ENCODE measurements at places on chromosomes 12 and 14.

DNA sequence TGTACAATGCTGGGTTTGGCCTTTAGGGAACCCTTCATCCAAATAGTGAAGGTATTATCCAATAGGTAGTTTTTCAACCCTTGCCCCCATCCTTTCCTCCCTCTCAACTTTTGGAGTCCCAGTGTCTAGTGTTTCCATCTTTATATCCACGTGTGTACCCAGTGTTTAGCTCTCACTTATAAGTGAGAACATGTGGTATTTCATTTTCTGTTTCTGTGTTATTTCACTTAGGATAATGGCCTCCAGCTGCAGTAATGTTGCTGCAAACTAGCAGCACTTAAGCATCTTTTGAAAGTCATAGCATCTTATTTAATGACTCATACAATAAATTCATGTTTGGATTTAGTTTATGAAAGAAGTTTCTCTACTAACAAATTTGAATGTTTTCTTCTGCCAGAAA is 442.5 kb downstream of the NELL2 start:
- no peak for DNase-seq

- DNase-seq, result no peak
These were observed 12.3 kb downstream of the EMP1 start for GRCh38 chr12:13208533-13209435.

DNA sequence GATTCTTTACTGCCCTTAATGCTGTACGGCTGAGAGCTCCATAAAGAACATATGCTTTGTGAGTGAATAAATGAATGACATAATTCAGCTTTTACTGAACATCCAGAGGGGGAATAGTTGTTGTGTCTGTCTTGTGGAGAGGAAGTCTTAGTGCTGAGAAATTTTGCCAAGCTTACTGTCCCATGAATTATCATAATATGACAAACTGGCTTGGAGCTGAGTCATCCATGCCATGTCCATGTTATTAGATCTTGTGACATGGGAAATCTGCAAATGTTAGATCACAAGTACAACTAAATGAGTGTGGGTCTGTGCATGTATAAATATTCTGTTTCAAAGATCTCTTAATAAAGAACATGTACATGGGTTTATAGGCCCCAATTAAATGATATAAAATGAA is 350.4 kb downstream of the BMP4 start:
- no peak for DNase-seq

DNA sequence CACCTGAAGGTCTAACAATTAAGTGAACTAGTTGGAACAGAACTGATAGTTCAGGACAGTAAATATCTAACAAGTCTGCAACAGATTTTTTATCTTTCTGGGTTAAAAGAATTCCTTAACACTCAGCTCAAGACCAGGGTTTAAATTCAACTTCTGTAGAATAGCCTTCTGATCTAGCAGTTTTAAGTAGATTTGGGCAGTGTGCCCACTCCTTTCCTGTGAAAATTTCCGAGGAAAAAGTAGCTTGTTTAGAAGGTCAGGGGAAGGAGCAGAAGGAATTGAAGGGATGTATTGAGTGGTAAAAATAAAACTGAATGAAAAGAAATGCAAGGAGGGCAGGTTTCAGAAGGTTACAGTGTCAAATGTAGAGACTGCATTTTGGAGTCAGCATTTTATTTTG is 45.8 kb downstream of the ATL1 start:
- DNase-seq, result no peak

- DNase-seq, result no peak
These were observed 24.4 kb downstream of the NKX2-1 start for GRCh38 chr14:36495666-36496065.

DNA sequence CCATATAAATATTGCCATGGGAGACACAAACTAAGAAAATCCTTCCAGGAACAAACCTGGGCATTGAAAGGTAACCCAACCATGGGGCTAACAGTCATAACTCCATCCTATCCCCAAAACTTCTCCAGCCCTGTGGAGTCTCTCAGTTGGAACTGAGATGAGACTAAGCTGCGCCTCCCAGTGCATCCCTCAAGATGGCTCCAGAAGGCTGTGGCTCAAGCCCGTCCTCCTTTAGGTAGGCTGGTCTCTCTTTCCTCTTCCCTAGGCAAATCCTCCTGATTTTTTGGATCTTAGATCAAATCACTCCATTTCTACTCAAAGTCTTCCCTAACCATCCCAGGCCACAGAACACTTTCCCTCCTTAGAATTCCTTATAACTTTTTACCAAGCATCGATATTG is 364.3 kb upstream of the CCDC196 start:
- no peak for DNase-seq

DNA sequence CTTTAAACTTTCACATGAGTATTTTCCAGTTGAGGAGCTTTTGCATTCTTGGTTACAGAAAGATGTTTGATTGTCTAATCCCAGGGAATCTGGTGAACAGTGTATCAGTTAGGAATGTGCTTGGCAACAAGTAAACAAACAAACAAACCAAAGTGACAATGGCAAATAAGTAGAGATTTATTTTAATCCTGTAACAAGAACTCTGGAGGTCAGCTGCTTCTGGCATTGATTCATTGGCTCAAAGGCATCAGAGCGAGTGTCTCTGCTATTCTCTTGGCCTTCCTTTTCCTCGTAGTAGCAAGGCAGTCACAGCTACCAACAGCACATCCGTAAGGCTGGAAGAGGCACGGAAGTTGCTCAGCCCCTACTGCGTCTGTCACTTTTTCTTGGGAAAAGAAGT is 37.2 kb downstream of the CRADD start:
- no peak for DNase-seq

DNA sequence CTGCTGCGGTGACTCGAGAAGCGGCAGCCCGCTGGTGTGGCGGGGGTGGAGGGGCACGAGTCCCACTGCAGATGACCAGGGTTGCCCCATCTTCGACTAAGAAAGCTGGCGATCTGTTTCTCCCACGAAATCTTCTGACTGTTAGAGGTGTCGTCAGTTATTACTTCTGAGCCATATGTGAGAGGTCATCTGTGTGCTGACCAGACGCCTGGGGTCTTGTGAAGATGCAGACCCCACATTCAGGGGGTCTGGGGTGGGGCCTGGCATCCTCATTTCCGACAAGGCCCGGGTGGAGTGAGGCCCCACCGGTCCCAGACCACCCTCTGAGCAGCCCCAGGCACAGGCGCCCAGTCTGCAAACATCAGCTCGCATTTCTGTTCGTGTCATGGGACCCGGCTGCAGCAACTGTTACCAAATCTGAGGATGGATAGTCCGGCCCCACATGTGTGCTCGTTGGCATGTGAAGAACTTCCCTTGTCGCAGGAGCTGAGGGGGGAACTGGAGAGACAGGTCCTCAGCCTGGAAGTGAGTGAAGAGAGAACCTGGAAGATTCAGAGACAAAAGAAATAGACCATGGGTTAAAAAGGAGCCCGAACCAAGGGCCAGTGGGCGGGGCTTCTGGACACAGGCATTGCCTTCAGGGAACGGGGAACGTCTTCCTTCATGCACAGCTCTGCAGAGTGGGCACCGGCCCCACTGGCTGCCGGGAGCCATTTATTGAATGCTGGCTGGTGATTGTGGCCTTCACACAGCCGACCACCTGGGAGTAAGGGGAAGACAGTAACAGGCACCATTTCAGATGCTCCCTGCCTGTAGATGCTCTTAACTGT is 135.2 kb downstream of the ADGRD1 start:
- peak; percentile 6 for DNase-seq

DNA sequence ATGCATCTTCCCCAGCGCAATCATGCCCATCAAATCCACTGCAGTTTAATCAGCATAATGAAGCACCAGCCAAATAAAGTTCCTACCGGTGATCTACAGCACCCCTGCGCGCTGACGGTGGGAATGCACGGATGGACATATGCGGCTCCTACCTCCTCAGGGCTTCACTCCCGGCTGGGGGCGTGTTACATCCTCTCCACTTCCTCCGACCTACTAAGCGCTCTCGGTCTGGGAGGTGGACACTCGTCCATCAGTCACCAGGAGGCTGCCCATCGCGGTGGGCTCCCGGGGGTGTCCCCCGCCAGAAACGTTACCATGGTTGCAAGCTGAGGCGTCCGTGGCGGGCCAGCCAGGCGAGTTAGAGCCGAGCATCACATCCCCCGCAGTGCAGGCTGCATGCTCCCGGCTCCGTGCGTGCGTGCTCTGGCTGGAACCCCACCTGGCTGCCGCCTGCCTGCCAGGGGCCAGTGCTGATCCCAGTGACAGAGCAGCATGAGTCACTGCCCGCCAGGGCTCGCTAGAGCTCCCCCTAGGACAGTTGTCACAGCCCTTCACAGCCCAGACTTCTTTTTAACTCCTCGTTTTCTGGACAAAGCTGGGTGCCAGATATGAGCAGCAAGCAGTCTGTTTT is 73.0 kb downstream of the CIT start:
- DNase-seq, result peak; percentile 93

DNA sequence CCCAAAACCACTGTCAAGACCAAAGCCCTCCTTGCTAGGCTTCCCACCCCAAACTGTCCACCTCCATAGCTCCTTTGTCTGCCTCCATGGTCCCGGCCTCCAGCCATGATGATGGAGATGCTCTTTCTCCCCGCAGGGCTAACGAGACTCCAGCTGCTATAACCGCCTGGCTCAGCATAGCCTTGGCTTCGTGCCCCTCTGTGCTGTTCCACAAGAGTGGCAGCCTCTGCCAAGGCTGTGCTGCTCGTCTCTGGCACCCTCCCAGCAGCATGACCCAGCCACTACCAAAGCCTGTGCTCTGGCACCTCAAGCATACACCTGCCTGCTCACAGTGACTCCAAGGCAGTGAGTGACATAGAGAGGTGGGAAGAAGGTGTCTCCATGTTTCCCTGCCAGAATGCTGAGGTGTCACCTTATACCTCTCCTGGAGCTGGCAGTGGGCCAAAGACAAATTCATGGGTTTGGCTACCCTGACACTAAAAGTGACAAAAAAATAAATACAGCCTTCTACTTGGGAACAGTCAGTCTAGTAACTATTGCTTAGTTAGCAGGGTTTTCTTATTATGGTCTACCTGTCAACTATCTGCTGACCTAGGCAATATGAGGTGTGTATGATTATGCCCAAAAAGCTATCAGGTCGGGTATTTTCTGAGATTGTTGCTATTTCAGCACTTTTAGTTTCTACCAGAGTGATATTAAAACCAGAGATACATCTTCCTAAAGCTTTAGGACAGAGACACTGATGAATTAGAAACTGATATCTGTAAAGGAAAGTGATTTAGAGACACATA is 16.1 kb upstream of the KRT73 start:
- DNase-seq, result no peak

DNA sequence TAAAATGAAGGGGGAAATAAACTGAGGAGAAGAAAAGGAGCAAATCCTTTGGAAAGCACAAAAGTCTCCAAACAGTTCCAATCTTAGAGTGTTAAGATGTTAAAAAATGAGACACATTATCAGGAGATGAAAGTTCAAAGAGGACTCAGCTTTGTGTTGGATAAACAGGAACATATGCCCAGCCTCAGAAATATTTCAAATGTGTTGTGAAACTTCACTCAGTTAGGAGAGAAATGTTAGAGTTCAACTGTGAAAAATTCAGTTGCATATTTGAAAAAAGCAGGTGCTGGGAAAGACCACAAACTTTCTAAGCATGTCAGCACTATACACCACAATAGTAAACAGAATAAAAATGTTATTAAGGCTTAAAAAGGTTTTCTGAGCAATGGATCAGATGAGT is 136.8 kb upstream of the PRKD1 start:
- DNase-seq, result no peak

DNA sequence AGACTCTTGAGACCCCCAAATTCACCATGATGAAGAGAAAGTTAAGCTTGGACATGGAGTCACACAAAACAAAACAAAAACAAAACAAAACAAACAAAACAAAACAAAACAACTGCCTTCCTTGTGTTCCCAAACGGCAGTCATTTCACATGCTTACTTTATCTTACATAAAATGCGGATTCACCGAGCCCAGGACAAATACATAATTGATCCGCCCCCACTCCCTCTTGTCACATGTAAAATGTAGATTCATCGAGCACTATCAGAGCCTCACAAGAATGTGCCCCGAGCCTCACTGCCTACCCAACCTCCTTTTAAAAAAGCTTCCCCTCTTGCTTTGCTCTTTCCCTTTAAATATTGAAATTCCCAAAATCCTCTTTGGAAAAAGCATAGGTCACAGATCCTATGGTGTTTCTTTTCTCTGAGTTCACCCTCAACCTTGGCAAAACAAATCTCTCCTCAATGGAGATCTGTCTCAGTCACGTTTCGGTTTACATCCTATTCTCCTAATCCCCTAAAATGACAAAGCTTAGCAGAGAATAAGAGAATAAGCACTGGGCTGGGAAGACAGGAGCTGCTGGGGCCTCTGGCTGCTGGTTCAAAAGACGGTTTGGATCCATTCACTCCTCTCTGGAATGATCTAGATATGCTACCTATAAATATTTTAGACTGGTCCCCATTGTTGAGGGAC is 83.7 kb downstream of the NINJ2 start:
- DNase-seq, result no peak

- DNase-seq, result no peak
These were observed 62.6 kb downstream of the SLC38A4 start for GRCh38 chr12:46763230-46763629.

GRCh38 chr12:57771236-57771872 is 551 bp downstream of the METTL1 start:
- peak; percentile 92 for DNase-seq
